ENCODE measurements at places on chromosomes 12 and 14.

GRCh38 chr14:81849714-81850113 is 316.1 kb upstream of the SEL1L start:
- DNase-seq: no peak

GRCh38 chr14:20179218-20179617 is 11.5 kb upstream of the OR11G2 start:
- no peak for DNase-seq

DNA sequence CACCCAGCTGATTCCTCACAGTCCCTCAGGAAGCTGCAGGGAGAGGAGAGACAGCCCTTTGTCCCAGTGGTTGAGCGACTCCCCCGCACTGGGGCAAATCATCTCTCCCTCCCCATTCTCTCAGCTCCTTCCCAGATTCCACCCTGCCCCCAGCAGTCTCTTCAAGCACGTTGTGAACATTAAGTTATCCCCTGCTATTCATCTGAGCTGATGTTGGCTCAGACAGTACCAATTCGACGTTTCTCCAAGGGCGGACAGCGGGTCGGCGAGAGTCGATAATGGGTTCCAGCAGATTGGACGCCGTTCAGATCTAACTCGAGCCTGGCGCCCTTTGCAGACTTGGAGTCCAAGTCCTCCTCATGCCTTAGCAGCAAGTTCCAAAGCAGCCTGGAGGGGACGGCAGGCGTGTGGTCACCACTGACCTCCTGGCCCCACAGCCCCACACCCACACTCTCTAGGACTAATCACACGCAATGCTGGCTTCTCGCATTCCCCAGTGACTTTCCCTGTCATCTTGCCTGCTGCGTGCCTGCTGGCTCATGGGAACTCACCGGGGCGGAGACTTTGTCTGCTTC is 245.9 kb downstream of the CHST11 start:
- DNase-seq: no peak

GRCh38 chr14:102848830-102849525 is 71.7 kb downstream of the TRAF3 start:
- no peak for DNase-seq

GRCh38 chr12:10252201-10252600 is 39.5 kb downstream of the GABARAPL1 start:
- DNase-seq: no peak

DNA sequence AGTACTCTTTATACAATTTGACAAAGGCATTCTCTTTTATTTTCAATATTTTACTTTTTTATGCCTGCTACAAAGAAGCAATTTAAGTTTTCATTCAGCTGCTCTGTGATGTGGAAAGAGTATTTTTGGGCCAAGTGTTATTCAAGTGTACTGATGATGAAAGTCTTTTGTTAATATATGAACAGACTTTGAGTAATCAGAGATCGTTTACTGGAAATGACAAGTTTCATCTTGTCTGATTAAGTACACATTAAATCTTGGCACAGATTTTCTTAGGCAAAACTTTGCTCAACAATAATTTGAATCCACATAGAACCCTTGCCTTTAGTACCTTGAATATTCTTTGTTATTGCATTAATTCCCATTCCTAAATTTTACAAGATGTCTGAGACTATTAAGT is 13.3 kb upstream of the PZP start:
- no peak for DNase-seq

GRCh38 chr12:66495709-66496108 is 183.2 kb downstream of the GRIP1 start:
- no peak for DNase-seq
